ENCODE measurements at places on chromosomes 12 and 14.

DNA sequence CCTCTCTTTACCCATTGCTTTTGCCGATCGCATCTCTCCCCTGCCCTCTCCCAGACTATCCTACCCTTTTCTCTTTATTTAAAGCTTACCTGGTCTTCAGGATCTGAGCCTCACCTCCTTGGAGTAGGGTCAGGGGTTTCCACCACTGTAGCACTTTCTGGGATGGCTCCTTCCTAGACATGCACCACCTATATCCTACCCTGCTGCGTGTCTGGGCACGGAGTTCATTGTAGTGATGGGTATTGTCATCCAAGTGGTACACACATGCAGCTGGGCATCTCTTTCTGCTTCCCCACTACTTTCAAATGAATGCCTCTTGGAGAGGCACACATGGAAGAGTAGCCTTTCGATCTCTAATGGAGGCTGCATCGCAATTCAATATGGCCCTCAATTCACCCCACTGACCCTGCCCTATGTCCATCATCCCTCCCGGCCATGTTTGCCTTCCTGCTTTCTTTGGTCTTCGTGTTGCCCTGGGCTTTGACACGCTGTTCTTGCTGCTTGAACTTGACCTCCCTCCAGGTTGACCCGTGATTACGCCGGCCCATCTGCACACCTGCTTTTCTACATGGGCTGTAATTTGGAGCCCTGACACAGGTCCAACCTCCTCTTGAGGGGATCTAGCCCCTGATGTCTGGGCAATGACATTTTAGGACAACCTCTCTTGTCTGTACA is 10.9 kb downstream of the SERPINA11 start:
- DNase-seq = no peak

DNA sequence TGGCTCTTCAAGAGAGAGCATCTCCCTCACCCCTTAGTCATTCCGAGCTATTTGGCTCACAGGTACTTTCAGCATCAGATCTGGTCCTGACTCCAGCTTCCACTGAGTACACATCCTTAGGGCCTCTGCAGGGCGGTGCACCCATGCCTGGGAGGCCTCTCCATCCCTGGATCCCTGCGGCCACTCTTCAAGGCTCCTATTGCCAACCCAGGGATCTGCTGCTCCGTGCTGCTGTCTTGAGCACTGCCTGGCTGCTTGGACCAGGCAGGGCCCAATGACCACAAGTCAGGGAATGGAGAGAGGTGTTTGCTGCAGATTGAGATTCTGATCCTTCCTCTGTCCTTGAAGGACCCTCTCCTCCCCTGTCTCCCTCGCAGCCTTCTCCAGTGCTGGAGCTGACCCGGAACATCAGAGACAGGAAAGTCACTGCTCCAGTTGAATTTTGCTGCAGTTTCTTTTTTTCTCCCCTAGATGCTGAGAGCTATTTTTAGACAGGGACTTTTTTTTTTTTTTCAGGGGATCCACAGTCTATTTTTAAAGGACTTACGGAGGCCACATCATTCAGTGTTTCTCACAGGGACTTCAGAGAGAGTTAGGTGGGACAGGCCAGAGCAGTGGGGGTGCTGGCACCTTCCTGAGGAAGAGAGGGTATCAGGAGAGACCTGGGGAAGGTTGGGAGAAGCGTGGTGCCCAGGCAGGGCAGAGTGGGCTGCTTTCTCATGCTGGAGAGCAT is 50.1 kb upstream of the KCNA1 start:
- no peak for DNase-seq

GRCh38 chr12:8082808-8083100 is 680 bp downstream of the NECAP1 start:
- no peak for DNase-seq

DNA sequence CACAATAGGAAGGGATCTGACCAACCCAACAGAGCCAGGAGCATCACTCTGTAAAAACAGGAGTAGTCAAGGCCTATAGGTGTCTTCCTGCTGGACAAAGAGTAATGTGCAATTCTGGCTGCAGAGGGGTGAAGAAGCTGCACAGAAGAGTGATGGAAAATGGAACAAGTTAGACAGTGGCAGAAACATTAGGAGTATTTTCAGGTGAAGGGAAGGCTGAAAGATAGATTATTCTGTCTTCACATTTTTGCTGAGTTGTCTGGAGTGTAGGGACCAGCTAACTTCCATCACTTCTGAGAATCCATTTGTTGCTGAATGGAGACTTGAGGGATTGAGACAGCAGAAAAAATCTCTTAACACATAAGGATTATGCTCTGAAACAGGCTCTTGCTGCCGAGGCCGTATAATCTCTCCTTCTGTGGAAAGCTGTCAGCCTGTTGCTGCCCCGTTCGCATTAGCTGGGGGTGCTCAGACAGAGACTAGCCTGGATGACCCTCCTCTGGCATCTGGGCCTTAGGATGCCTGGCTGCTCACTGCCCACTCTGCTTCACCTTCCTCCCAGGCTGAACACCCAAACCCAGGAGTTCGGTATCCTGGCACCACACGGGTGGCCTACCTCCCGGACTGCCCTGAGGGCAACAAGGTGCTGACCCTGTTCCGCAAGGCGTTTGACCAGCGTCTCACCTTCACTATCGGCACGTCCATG is 3.1 kb upstream of the ARHGEF25 start:
- no peak for DNase-seq

DNA sequence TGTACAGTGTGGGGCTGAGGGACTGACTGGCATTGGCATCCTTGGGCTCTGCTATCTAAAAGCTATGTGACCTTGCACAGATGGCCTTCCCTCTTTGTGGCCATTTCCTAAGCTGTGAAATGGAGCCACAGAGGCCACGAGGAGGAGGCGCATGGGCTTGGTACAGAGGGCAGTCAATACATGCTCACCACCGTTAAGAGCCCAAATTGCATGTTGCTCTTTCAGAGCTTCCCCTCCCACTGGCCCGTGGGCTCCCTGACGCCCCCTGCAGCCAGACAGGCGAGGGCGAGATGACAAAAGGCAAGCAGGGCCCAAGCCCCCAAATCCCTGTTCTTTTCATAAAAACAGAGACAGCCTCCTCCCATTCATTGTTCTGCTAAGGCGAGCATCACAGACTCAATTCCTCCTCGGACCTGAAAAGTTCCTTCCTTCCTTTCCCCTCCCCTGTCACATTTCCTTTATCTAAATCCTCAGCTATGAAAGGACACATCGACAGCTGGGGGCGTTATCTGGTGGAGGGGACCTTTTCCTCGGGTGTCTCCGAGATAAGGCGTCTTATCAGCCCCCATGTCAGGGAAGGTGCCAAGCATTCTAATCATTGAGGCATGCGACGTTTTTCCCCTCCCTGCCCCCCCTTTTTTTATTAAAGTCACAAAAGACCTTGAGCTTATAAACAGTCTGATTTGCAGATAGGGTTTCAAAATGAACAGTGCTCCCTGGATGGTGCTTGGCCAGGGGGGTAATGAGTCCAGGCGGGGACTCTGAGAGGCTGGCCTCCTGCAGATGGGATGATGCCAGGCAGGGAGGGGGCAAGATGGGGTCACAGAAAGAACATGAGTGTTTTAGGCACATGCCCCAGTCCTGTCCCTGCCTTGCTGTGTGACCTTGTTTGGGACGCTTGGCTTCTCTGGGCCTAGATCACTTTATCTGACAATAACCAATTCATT is 26.4 kb downstream of the FAM222A start:
- DNase-seq = no peak

DNA sequence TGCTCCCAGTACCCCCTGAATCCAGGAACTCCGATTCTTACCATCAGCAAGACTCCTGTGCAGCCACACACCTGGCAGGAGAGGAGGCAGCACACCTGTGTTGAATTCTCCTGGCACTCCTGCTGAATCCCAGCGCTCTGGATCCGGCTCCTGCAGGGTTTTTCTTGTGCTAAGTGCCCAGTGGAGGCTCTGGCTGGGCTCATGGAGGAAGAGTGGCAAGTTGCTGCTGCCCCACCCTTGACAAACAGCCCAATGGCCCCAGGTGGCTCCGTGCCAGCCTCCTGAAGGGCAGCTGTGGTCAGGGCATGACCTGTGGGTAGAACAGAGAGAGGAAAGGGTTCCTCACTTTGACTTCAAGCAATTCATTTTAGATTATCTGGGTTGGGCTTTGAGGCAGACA is 20.0 kb downstream of the CRACR2A start:
- no peak for DNase-seq

- DNase-seq = no peak
These were observed 320.4 kb downstream of the BCL11B start for GRCh38 chr14:98951521-98952152.

DNA sequence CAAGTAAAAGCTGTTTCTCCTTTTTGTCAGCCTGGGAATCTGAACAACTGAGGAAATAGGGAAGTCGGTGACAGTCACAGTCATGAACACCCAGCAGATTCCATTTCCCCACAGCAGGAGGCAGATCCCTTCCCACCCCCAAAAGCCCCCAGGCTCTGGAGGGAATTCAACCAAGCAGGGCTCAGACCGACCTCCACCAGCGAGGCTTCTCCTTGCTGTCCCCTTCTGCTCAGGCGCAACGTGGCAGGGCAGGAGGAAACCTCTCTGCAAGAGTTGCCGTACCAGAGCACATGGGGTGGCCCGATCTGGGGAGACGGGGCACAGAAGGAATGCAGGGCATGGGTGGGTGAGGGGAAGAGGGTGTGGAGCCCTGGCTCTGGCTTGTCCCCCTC is 319 bp downstream of the GALNT6 start:
- DNase-seq = no peak

DNA sequence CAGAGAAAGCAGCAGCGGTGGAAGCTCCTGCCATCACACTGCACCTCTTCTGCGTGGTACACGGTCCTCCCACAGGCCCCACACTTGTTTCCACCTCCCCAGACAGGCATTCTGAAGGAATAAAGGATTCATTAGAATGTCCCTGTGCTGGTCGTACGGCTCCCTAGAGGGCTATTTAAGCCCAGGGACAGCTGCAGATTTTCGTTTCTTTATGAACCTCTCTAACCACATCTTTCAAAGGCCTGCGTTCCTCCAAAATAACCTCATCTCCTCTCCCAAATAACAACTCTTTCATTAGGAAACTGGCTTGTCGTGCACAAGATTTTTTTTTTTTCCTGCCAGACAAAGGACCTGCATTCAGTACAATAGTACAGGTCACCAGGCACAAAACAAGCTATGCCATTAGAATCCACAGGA is 12.7 kb downstream of the CSRP2 start:
- no peak for DNase-seq

GRCh38 chr14:41636492-41637392 is 30.1 kb downstream of the LRFN5 start:
- no peak for DNase-seq

DNA sequence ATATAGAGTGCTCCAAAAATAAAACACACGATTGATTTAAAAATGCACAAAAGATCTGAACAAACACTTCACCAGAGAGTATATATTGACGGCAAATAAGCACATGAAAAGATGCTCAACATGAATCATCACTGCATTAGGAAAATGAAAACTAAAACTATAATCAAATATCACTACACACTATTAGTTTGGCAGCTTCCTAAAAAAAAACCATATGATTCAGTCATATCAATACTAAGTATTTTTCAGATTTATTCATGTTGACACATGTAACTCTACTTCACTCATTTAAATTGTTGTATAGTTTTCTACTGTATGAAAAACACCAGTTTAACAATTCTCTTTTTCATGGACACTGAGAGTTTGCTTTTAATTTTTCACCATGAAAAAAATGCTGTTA is 41.6 kb downstream of the EXOC5 start:
- DNase-seq = no peak

DNA sequence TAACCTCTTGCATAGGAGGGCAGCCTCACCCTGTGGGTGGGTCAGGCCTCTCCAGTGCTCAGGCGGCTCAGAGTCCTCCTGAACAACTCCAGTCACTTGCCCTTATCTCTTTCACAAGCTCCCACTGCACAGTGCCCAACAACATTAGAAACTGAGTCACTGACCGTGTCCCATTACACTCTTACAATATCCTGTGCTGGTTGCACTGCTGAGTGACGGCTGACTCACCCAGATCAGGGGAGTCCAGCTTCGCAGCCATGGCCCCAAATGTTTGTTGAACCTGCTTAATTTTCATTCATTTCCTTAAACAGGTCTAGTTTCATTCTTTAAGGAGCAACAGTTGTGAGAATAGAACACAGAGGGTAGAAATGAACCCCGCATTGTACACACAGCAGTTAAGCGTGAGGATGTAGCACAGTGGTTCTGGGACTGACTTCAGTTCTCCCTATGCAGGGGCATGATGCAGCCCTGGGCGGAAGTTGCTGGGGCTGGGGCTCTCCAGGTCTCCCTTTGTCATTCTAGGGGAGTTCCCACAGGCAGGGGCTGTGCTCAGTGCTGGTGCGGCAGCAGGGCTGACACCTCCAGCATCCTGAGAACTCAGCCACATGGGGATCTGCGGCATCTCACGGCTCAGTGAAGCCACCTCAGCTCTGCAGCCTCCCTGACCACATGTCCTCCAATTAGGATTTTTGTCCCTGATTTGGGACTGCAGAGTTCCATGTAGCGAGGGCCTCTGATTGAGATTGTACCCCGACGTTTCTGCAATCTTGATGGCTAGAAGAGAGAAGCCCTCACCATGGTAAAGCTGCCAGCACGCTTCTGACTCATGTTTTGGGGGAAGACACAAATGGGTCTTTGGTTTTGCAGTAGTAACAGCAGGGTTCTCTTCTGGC is 16.1 kb downstream of the GPR68 start:
- DNase-seq = no peak

DNA sequence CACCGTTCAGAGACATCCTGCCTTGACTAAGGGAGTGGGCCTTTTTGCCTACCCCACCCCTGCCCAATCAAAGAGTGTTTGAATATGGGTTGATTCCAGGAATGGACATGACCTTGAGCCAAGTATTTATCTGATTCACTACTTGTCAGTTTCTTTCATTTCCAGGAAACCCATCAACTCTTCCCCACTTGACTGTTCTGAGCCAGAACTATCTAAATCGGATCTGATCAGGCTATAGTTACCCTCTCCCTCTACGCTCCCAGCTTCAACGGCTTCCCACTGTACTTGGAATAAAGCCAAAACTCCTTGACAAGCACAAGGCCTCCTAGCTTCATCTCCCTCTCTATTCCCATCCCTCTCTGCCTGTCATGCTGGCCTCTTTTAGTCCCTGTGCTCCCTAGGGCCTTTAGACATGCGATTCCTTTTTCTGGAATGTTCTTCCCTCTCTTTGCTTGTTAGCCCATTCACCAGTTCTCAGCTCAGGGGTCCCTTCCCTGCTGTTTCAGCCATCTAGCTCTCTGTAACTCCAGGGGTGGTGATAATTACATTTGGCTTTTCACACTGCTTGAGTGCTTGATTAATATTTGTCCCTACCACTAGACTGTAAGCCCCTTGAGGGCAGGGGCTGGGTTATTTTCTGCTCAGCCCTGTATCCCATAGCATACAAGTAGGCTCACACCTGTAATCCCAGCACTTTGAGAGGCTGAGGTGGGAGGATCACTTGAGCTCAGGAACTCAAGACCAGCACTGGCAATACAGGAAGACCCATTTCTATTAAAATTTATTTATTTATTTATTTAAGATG is 5.5 kb upstream of the ITPK1 start:
- DNase-seq = no peak

DNA sequence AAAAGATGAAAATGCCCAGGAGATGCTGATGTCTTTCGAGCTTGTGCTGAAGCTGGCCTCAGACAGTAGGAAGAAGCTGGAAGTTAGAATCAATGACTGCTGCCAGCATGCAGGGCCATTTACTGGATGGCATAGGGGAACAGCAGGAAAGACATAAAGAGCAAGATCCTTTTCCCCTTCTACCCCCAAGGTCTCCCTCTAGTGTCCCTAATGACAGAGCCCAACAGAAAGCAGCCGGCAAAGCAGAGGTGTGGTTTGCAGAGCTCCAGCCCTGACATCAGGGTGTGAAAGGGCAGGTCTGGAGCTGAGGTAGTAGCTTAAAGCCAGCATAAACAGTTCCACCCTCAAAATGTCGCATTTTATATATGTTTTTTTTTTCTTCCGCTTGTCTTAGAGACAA is 1560.7 kb upstream of the TMEM132C start:
- DNase-seq = no peak

- no peak for DNase-seq
These were observed 53.3 kb upstream of the CDKN3 start for GRCh38 chr14:54343272-54344121.
